Activated T-helper 1 cell treated with anti-CD3 and anti-CD28 coated beads, Interleukin-2, amount 50 U/mL, for 16 hours (primary cell): ENCODE measurements at places on chromosomes 12 and 14.

DNA sequence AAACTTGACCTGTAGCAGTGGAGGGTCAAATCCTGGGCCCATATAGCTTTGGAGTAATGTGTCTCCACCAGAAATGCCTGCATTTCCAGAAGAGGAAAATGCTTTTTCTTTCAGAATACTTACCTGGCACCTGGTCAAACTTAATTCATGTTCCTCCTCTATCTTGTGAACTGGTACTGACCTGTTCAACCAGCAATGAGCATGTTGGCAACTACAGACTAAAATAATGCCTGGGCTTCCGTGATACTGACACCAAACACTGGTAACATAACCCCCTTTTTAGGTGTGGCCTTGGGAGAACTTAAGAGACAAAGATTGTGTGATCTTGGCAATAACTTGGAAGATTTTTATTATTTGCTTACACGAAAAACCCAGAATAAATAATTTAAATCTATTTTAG is 23.8 kb upstream of the MGST1 start:
- no peak for DNase-seq

DNA sequence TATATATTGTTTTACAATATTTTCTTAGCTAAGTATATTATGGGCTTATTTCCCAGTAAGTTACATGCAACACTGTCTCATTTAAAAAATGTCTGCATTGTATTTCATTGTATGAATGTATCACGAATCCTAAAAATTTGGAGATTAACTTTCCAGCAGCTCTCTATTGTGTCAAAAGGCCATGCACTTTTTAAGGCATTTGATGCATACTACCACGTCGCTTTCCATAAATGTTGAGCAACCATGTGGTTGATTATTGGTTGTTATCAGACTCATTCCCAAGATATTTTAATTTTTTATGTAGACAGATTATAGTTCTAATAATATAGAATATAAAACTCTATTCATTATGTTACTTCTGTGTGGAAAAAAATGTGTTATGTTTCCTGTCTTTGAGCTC is 79.9 kb downstream of the SMOC1 start:
- DNase-seq: no peak

DNA sequence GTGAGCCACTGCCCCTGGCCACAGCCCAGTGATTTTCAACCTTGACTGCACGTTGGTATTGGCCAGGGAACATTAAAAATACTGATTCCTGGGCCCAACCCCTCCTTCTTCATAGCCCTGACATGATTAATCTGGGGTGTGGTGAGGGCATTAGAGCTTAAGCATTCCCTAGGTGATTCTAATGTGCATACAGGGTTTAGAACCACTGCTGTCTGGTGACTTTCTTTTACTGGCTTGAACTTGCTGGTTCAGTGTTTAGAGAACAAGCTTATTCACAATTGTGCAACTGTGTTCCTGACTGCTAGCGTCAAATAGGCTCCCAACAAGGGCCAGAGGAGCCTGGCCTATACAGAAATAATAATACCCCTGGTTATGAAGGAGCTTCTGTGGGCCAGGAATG is 488.8 kb upstream of the CCDC196 start:
- no peak for DNase-seq

DNA sequence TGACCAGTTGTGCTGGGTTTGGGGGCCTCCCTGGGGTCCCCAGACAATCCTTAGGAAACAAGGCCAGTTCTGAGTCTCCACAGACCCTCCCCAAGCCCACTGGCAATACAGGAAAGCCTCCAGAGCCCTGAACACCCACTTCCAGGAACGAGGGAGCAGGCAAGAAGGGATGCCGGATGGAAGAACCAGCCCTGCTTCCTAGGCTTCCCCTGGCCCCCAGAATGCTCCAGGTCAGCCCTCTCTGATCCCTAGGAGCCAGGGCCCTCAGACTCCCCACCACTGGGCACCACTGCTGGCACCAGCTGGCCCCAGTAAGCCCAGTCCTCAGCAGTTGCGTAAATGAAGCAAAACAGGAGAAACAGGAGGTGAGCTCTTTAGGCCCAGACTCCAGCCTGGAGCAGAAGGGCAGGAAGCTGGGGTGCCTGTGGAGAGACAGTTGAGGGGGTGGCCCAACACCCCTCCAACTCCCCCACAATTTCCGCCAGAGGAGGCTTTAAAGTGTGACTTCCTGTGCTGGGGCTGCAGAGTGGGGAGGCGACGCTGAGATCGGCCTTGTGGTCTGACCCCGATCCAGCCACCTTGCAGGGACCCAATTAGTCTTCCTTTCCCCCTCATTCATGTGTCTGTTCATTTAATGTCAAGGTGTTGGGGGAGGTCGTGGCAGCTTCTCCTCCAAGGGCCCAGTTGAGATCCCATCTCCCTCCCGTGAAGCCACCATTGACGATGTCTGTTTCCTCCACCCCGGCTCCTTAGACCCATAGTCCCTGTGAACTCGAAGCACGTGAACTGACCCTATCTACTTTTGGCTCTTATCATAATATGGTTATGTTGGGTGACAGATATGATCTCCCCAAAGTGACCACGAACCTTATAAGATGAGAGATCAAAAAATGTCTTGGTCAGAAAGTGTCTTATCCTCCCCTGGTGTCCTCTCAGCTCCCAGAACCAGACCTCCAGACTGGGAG is 4.7 kb downstream of the TNFRSF1A start:
- peak; percentile 39 for DNase-seq

DNA sequence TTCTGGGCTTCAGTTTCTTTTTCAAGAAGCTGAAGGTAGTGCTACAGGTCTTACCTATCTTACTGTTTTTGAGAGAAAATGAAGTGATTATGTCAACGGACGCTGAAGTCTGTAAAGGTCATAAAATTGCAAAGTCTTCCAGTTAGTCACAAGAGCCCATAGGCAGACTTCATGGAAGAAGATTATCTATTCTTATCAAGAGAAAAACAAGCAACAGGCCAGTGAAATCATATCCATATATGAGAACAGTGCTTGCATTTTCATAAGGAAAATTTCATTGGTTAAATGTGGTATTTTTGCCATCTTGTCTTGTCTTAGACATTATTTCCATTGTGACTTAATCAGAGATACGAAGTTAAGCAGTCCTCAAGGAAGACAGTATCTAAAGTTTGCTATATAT is 412.7 kb upstream of the SEL1L start:
- no peak for DNase-seq

DNA sequence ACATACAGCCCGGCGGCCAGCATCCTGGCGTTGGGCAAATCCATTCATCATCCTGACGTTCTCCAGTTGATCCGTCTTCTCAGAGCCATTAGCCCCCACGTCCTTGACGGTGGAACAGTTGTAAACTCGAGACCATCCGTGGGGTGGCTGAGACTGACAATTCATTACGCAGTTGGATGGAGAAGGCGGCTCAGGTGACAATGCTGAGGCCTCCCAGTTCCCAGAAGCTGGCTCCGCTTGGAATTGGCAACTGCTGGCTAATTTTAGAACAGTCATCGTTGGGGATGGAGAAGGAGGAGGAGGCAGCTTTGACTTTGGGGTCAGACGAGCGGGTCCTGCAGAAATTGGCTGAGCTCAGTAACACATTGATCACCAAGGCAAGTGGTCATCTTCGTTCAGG is 186.5 kb downstream of the PHETA1 start:
- DNase-seq: no peak

- DNase-seq: no peak
Measured at GRCh38 chr12:52615912-52616311, 2.4 kb downstream of the KRT73 start.

GRCh38 chr12:108403952-108404351 is 64.8 kb upstream of the CMKLR1 start:
- DNase-seq: no peak

- no peak for DNase-seq
Measured at GRCh38 chr12:128726886-128727285, 96.9 kb downstream of the SLC15A4 start.

DNA sequence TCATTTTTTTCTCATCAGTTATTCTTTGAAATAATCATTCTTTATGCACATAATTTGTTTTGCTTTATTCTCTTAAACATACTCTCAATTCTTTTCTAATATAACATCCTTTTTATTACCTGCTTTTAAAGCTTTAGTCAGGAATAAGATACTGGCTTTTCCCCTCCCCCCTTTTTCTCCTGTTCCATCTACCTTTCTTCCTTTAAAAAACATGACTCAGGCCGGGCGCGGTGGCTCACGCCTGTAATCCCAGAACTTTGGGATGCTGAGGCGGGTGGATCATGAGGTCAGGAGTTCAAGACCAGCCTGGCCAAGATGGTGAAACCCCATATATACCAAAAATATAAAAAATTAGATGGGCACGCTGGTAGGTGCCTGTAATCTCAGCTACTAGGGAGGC is 25.4 kb downstream of the HIF1A start:
- no peak for DNase-seq

- DNase-seq: no peak
Measured at GRCh38 chr12:51821440-51822260, 26.9 kb downstream of the FIGNL2 start.

- no peak for DNase-seq
Measured at GRCh38 chr14:68255693-68256178, 436.2 kb downstream of the RAD51B start.

DNA sequence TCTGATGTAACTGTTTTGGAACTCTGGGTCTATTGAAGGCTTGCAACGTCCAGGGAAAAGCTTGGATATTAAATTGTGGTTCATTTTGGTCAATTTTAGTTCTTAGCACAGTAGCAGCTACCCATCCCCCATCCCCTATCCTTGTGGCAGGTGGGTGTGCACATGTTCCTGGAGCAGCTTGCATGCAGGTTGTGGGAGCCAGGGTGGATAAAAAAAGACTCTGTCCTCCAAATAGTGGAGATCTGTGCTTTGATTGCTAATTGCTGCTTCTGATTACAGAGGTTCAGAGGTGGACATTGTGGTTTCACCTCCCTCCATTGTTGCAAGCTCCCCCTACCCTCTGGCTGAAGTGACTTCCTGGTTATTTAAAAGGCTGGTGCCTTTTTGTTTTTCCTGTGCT is 23.1 kb downstream of the ATP23 start:
- DNase-seq: no peak

GRCh38 chr12:109247831-109248654 is 61.0 kb downstream of the FOXN4 start:
- no peak for DNase-seq

DNA sequence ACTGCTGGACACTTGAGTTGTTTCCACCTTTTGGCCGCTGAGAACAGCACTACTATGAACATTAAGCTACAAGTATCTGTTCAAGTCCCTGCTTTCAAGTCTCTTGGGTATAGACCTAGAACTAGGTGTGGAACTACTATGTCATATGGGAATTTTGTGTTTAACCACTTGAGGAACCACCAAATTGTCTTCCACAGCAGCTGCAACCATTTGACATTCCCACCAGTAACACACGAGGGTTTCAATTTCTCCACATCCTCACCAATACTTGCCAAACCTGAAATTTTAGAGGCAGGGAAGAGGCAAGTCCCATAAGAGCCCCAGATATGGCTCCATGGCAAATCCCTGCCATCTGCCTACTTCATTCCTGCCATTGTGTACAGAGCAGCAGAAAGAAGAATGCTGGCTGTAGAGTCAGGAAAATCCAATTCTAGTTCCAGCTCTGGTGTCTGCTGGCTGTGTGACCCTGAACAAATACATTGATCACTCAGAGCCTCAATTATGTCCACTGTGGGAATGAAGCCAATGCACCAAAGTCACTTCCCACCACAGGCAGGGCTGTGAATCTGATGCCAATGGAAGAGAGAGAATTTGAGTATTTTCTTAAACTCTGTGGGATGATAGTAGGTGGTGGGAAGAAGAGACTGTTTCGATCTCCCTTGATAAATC is 17.8 kb downstream of the PITPNM2 start:
- no peak for DNase-seq

GRCh38 chr14:88490168-88490567 is 64.6 kb downstream of the PTPN21 start:
- DNase-seq: no peak

GRCh38 chr14:68814539-68815297 is 21.9 kb upstream of the ZFP36L1 start:
- no peak for DNase-seq

DNA sequence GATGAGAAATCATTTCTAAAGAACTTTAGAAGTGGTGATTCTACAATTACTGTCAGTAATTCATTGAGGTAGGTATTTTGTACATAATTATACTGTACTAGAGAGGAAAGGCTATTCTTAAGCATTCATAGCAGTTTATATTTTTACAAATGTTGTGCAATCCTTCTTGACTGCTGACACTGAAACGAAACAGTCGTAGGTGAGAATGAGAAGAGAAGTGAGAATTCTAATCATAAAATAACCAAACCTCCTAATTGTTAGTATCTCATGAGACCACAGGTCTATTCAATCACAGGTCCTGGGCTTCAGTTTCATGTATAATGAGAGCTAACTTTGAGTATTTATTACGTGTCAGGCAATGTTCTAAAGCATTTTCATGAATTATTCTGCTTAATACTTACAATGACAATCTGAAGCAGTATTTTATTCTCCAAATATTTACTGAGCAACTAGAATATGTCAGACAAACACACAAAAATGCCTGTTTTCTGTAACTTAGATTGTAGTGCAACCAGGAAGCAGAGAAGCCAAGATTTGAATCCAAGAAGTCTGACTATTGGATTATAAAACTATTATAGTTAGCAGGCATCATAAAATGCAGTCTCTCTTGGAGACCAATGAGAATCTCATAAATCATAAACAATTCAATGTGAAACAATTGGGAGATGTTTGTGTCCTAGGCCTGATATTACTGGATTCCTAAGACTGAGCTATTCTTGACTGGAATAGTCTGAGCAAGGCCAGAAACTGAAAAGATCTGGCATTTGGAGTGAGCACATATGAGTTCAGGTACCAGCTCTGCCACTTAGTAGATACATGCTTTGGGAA is 24.3 kb downstream of the RERG start:
- DNase-seq: no peak

- no peak for DNase-seq
Measured at GRCh38 chr14:65228436-65228835, 126.1 kb upstream of the MAX start.

DNA sequence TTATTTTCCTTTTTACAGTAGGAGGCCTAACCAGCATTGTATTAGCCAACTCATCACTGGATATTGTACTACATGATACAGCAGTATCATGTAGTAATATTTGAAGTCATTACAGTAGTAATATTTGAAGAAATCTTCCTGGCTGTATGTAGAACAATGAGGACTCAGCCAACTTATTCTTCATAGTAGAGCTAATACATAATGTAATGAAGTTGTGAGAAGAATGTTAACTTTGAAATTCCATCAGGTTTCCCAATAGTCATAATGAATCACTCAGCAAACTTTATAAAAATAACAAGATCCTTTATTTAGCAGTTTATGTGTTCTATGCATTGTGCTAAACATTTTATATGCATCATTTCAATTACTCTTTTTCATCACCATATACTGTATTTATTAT is 61.8 kb downstream of the LRRK2 start:
- DNase-seq: no peak
